Cardiac muscle cell (in vitro differentiated cells and primary cell): ENCODE measurements at places on chromosomes 3 and 15. TPM values are rescaled to one million over a fixed set of nuclear protein-coding genes. Genes with fewer than 3 reads are reported as not detected.

Gene FAM3D
- total RNA-seq: 1.5 TPM in 1 of 2 replicates, not detected in the other

Gene PLSCR2
- not detected in 2 replicates for total RNA-seq

DNA sequence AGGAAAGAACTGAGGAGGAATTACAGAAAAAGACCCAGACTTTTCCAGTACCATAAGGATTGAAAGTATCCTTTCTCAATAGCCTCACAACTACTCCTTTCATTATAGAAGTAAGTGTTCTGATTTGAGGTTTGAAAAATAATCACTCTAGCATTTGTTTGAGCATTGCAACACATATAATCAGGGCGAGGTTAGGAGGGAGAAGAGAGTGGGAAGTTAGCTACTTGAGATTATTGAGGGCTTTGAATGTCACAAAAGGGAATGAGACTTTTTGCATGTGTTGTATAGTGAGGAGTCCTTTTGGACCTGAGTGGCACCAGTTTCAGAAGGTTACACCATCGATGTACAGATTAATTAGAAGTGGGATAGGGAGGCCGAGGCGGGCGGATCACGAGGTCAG, 65.2 kb upstream of the TNIK start:
- H3K36me3 ChIP-seq: no peaks in the 10 kb centered on the region
- H3K4me3 ChIP-seq: no peak overlapping the region
- no peak overlapping the region for H3K27ac ChIP-seq

- no peak overlapping the region for H3K4me3 ChIP-seq
- DNase-seq: no peak
- H3K4me1 ChIP-seq: no peaks in the 10 kb centered on the region
- no peak overlapping the region for H3K27ac ChIP-seq
Measured at GRCh38 chr3:47705391-47705790, 76.3 kb downstream of the SMARCC1 start.

- H3K4me1 ChIP-seq: no peaks in the 10 kb centered on the region
- H3K27ac ChIP-seq: no peak overlapping the region
- H3K4me3 ChIP-seq: no peak overlapping the region
- H3K36me3 ChIP-seq: no peaks in the 10 kb centered on the region
- no peaks in the 10 kb centered on the region for H3K27me3 ChIP-seq
Measured at GRCh38 chr15:52082197-52083036, 30.2 kb downstream of the BCL2L10 start.

- no peak overlapping the region for H3K4me3 ChIP-seq
- DNase-seq: no peak
- peaks cover 92% of the 10 kb centered on the region for H3K27me3 ChIP-seq
- H3K27ac ChIP-seq: no peak overlapping the region
- peaks cover 6% of the 10 kb centered on the region for H3K4me1 ChIP-seq
Measured at GRCh38 chr15:82650046-82650670, 3.0 kb upstream of the CPEB1 start.

GRCh38 chr3:70247955-70248354, 64.5 kb downstream of the MDFIC2 start:
- H3K36me3 ChIP-seq: no peaks in the 10 kb centered on the region
- no peaks in the 10 kb centered on the region for H3K27me3 ChIP-seq
- H3K4me1 ChIP-seq: no peaks in the 10 kb centered on the region
- H3K4me3 ChIP-seq: no peak overlapping the region

- no peaks in the 10 kb centered on the region for H3K27me3 ChIP-seq
- no peak overlapping the region for H3K4me3 ChIP-seq
- H3K4me1 ChIP-seq: no peaks in the 10 kb centered on the region
- DNase-seq: no peak
- H3K36me3 ChIP-seq: no peaks in the 10 kb centered on the region
Measured at GRCh38 chr15:60634815-60635214, 155.9 kb upstream of the ICE2 start.

DNA sequence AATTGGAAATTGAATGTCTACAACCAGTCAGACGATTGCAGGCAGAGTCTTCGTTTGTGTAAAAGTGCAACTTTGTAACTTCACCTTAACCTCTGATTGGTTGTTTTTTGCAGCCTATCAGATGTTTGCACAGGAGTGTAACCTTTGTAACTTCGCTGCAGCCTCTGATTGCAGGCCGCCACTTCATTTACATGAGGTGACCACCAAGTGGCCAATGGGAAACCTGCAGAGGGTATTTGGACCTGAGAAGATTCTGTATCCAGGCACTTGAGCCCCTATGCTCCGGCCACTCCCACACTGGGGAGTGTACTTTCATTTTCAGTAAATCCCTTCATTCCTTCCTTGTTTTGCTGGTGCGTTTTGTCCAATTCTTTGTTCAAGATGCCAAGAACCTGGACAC, 68.1 kb upstream of the PFN2 start:
- H3K36me3 ChIP-seq: no peaks in the 10 kb centered on the region
- H3K27me3 ChIP-seq: no peaks in the 10 kb centered on the region
- no peak overlapping the region for H3K27ac ChIP-seq
- H3K4me1 ChIP-seq: no peaks in the 10 kb centered on the region
- no peak for DNase-seq

Gene LTK
- total RNA-seq: 2.6 and 3.7 TPM in 2 replicates

Gene UBL7
- total RNA-seq: 74.3 and 88.4 TPM in 2 replicates
